ENCODE measurements at places on chromosomes 13 and 19.

DNA sequence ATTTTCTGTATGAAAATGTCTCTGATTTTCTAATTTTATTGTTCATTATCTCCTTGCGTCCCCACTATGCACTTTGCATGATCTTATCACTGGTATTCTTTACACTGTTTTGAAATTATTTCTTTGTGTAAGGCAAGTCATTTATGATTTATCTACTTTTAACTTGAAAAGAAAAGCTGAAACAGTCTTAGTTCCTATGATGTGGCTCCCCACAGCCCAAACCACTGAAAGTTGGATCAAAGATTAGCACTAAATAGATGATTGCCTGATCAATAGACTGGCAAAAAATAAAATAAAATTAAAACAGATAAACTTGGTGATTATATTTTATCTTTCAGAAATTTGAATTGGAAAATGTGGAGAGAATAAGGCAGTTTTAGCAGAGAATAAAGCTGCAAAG is 1101.9 kb downstream of the PCDH9 start:
- DNase-seq: no peak

DNA sequence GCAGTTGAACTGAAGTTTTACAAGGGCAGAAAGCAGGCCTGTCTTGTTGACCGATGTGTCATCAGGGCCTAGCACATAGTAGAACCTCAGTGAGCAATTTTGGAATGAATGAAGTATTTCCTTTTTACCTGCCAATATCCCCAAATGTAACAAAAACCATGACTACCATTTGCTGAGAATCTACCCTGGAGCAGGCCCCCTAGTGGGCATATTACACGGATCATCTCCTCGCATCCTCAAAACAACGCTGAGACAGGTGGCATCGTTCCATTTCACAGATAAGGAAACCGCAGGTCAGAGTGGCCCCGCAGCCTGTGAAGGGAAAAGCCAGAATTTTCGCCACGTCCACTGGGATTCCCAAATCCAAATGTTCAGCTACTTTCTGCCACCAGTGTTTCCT is 77.9 kb downstream of the CACNA1A start:
- DNase-seq: peak; percentile 14

- DNase-seq: no peak
Measured at GRCh38 chr19:50475736-50476223, 527 bp upstream of the EMC10 start.

DNA sequence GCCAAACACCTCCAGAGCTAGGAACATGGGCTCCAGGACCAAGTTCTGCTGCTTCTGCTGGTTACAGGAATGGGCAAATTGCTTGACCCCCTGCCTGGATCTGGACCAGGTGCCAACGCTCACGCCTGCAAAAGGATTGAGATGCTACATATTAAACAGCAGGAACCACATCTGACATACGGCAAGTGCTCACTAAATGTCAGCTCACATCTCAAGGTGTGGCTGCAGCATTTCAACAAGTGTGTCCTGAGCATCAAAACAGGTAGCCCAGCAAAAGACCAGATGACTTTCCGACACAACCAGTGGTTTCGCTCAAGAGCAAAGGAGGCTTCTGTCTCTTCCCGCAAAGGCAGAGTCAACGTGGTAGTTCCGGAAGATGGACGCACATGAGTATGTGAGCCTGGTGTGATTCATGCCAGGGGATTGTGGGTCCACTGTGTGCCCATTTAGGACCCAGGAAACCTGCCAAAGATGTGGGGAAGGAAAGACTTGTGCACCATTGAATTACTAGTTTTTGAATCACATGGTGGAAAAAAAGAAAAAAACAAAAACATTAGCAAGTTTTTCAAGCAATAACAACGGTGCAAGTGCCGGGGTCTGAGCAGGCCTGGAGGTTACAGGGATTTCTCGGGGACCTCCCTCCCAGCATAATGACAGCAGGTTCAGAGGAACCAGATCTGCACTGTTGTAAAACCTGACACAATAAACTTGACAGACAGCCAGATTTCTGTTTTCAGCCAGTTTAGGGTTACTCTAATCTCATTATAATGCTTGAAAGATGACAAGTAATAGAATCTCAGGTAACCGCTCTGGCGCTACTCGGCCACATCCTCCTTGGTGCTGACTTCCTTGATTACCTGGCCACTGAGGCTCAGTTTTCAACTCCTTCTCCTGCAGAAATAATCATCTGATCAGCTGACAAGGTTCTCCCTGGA is 77.9 kb downstream of the SOX1 start:
- no peak for DNase-seq

- DNase-seq: no peak
Measured at GRCh38 chr19:13530720-13531119, 24.4 kb upstream of the CACNA1A start.

DNA sequence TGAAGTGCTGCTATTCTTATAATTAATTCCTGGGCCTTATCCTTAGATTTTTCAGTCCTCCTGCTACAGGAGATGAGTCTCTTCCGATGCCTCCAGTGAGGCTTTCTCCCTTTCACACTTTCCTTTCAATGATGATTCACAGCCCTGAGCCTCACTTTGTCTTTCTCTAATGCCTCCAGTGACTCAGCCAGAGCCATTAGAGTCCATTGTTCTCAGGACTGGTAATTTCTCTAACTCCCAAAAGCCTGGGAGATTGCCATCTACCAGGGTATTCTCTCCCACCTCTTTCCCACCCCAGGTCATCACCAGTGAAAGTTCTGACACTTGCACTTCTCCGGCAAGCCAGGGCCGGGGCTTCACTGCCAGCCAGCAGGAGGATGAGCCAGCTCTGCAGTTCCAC is 49.6 kb upstream of the ARGLU1 start:
- DNase-seq: no peak

DNA sequence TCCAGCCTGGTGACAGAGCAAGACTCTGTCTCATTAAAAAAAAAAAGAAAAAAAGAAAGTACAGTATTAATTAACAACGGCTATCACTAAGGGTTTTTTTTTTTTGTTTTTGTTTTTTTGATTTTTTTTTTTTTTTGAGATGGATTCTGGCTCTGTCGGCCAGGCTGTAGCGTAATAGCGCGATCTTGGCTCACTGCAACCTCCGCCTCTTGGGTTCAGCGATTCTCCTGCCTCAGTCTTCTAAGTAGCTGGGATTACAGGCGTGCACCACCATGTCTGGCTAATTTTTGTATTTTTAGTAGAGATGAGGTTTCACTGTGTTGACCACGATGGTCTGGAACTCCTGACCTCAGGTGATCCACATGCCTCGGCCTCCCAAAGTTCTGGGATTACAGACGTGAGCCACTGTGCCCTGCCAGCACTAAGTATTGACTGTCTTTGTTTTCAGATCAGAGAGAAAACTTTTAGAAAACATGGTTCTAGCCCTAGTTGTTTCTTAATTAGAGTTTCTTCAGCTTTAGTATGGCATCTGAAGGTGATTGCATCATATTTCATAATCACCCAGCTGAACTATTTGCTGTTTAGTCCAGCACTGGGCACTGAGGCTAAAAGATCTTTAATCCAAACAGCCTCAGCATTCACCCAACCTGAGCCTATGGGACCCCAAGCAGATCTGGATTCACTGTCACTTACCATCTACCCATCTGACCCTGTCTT is 2.7 kb upstream of the GATAD2A start:
- no peak for DNase-seq

DNA sequence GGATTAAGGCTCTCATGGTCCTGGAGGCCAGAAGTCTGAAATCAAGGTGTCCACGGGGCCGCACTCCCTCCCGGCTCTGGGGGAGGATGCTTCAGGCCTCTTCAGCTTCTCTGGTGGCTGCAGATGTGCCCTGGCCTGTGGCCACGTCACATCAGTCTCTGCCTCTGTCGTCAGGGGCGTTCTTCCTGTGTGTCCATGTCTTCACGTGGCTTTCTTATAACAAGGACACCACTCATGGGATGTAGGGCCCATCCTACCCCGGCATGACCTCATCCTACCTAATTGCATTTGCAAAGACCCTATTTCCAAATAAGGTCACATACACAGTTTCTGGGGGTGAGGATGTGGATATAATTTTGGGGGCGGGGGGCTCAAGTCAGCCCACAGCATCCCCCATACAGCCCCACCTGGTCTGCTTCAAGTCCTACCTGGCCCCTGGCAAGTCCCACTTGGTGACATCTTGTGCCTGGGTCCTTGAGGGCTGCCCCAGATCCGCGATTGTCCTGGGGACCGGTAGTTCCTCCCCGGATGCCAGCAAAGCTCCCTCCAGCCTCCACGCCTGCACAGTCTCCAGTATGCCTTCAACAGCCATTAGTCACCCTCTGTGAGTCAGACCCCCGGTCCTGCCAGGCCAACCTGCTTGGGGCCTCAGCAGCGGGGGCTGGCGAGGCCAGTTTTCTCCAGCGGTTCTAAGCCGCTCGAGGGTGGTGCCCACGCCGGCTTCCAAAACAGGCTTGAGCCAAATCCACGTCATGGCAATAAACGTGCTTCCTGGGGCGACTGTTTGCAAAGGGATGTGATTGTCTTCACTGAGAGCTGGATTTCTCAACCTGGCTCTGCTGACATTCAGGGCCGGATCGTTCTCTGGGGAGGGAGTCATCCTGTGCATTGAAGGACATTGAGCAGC is 32.2 kb downstream of the MYO9B start:
- DNase-seq: peak; percentile 5

GRCh38 chr13:26071691-26072090 is 19.9 kb upstream of the SHISA2 start:
- DNase-seq: no peak

DNA sequence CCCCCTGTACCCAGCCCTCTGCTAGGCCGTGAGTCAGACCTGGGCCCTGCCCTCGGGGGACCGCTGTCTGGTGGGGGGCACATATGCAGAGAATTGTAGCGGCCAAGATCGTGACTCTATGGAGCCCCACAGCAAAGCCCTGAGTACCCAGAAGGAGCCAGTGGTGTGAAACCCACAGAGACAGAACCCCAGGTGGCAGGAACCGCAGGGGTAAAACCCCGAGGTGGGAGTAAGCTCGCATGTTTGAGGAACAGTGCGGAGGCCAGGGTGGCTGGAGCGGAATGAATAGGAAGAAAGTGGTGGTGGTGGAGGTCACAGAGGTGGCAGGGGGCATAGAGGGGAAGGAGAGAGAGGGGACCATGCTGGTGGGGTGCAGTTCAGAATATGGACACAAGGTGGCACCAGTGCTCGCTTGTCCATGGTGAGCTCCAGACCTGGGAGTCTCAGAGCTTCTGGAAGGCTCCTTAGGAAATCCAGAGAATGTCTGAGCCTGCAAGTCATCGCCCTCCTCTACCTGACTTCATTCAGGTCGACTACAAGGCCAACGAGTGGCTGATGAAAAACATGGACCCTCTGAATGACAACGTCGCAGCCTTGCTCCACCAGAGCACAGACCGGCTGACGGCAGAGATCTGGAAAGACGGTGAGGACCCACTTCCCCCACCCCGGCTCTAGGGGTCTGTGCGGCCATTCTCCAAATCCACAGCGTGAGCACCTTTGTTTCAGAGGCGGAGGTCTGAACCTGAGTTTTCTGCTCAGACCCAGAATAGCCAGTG is 48.9 kb downstream of the MYH14 start:
- peak; percentile 7 for DNase-seq

All from CD4-positive, alpha-beta T cell treated with Interleukin-17A for 1 hour (primary cell).